ENCODE measurements at places on chromosomes 4 and X.

DNA sequence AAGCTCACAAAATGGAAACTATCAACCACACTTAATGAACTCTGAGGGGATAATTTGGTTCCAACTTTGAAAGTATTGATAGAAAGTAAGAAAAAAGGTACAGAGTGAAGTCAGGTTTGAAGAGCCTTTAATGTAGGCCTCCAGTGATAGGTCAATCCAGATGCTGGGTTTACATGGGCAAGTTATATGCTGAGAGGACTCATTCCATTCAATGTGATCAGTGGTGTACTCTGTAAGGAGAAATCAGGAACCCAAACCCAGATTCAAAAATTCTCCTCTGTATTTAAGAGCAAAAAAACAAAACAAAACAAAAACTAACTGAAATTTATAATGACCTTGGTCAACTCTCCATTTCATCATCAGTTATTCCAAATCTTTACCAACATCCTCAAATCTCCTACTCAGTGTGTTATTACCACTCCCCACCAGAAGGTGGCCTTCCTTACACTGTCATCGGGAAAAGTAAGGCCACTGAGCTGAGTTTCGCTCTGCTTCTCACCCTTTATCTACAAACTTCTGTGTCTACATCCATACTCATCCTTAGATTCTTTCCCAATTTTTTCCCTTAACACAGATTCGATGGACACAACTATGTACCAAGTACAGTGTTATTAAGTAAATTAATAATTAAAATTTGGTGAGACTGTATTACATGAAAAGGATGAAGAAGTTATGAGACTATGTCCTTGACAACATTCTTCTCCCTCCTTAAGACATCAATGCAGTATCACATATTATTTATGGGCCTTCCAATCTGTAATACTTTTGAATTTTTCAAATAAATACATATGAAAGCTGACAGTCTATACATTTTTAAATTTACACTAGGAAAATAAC lies 88.3 kb downstream of the ZAR1 start:
- peak; percentile 37 for DNase-seq

GRCh38 chrX:102765217-102765616 lies 44.7 kb downstream of the GPRASP3 start:
- DNase-seq = no peak

DNA sequence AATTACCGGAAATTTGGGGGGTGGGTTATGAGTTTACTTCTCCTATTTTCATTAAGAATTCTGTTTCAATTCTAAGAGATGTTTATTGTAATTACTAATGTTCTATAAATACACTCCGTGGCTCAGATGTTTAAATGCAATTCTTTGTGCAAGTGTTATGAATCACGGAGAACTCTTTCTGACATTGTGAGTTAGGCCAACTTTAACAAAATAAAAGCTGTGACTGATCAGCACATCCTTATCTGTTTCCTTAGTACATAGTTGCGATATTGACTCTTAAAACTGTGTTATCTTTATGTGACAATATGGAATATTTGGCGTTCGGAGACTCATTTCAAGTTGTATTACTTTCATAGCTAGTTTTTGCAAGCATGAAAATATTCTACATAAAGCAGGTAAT lies 902 bp downstream of the KLHL4 start:
- no peak for DNase-seq

GRCh38 chrX:68550193-68550592 lies 51.3 kb downstream of the YIPF6 start:
- DNase-seq = no peak

GRCh38 chr4:152382057-152382785 lies 153.7 kb downstream of the FBXW7 start:
- no peak for DNase-seq

DNA sequence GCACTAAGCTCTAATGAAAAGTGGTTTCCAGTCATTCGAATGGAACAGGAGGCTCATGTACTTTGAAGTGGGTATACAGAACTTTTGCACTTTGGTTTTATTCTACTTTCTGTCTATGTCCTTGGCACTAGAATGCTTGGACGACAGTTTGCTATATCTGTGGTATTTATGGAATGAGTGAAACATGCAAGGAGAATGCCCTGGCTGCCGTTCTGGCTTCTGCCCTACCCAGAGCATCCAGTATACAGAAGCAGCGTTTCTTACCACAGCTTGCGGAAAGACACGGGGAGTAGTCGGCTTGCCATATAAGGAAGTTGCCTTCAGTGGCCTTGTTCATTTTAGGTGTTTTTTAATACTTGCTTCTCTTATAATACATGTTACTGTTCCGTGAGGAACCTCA lies 98.0 kb downstream of the TBL1X start:
- DNase-seq = peak; percentile 70

Measured in fibroblast of skin of left quadriceps (primary cell).